ENCODE measurements at places on chromosomes 5 and 9.

GRCh38 chr9:20524776-20525175 is 97.5 kb downstream of the MLLT3 start:
- DNase-seq = no peak

- peak; percentile 85 for DNase-seq
Measured at GRCh38 chr5:151741678-151742423, 16.6 kb downstream of the ATOX1 start.

- DNase-seq = no peak
Measured at GRCh38 chr5:1438871-1439270, 6.4 kb downstream of the SLC6A3 start.

GRCh38 chr5:15786884-15787283 is 286.9 kb downstream of the FBXL7 start:
- DNase-seq = no peak

GRCh38 chr9:93148721-93149120 is 14.7 kb upstream of the NINJ1 start:
- no peak for DNase-seq

Measured in fibroblast of upper back skin (primary cell).